Lung microvascular endothelial cell (primary cell): ENCODE measurements at places on chromosomes 5 and 9. TPM values are rescaled to one million over a fixed set of nuclear protein-coding genes. Genes with fewer than 3 reads are reported as not detected.

DNA sequence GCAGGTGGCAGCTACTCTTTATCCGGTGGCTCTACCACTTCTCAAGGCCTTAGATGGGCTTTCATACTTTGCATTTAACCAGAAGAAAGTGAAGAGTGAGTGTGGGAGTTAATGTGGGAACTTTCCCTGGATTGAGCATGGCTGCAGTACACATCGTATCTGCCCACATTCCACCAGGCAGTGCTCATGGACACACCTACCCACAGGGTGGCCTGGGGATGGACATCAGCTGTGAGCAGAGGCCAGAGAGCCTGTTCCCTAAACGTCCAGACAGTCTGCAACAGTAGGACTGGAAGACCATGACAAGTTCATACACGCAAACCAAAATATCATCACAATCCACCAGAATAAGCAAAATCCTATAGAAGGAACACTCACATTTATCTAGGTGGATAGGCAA is 213.8 kb downstream of the IRX1 start:
- no peak for DNase-seq

LCN2 gene
- total RNA-seq, result not detected in 2 replicates

DIPK1B gene
- total RNA-seq, result 64.7 and 91.1 TPM in 2 replicates

DNA sequence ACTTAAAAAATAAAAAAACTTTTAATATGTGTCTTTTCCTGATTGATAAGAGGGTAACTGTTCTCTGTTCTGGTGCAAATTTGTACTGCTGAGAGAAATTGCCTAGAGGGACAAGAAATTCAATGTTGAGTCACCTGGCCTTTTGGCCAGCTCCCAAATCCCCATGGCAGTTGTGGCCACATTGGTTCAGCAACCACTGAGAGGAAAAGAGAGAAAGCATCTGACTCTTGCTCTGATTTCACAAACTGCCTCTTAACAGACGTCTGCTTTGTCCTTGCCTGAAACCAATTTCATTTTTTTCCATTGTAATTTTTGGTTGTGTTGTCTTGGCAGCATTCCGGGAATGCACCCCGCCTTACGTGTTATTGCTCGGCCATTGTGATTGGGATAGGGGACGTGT is 42.4 kb downstream of the NTRK2 start:
- no peak for DNase-seq

DNA sequence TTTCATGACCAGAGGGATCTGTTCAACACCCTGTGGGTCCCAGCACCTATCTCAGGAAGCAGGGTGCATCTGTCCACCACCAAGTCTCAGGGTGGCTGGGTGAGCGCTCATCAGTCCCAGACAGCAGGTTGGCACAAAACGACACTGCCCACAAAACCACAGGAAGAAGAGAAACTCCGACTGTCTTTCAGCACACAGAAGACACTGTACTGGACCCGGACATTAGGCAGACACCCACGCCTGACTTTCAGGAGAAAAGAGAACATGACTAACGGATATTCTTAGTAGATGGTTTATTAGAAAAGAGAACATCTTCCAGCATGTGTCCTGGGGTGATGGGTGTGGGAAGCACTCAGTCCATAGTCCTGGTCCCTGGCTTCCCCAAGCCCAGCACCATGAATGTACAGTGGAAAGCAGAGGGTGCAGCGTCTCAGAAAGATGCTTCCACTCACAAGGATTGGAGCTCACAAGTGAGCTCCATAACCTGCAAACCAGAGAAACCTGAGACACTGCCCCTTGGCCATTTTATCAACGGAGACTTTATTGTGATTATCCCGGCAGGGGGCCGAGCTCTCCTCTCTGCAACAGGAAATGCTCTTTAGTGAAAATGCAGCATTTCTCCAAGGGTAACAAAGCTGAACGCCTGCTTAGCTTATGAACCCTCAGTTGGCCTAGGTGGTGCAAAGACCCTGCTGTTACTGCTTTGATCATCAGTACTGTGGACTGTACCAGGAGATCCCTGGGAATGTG is 35.8 kb upstream of the LCP2 start:
- no peak for DNase-seq

GRCh38 chr5:68147659-68148058 is 67.9 kb upstream of the PIK3R1 start:
- DNase-seq, result no peak

GZMA gene
- total RNA-seq, result 0.22 TPM in 1 of 2 replicates, not detected in the other
